OCI-M1 (cell line): ENCODE measurements at places on chromosomes 3 and 15.
A peak's percentile ranks its signal among the peaks of the same experiment; 100 is the strongest.

DNA sequence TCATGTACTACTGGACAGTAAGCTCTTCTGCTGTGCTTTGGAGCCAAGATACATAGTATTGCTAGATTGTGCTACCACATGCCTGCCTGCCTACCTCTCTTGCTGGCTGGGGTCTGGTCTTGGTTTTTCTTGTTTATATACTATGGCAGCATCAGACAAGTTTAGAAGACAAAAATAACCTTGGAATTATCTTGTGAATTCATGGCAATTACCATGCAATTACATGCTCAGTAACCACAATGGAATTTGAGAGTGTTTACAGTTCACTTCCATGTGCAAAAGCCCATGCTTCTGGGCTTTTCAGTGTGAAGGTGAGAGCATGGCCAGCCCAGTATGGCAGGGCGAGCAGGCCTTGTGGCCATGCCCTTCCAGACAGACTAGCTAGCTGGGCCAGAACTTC is 48.0 kb upstream of the C15orf61 start:
- DNase-seq: no peak

GRCh38 chr3:10373686-10374261 is 52.9 kb upstream of the SEC13 start:
- peak; percentile 17 for DNase-seq

DNA sequence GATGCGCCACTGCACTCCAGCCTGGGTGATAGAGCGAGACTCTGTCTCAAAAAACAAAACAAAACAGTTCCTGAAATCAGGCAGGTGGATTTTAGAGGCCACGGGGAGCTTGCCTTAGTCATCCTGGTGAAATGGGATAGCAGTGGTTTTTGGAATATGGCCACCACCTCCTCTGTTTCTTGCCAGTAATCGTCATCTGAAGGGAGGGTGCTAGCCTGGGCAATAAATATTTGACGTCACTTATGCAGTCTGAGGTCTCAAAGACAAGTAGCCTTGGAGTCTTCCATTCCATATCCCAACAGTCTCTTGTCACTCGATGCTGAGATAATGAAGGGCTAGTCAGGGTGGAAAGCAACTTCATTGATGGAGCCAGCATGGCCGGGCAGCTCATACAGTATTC is 55.2 kb downstream of the KCNAB1 start:
- DNase-seq: no peak

DNA sequence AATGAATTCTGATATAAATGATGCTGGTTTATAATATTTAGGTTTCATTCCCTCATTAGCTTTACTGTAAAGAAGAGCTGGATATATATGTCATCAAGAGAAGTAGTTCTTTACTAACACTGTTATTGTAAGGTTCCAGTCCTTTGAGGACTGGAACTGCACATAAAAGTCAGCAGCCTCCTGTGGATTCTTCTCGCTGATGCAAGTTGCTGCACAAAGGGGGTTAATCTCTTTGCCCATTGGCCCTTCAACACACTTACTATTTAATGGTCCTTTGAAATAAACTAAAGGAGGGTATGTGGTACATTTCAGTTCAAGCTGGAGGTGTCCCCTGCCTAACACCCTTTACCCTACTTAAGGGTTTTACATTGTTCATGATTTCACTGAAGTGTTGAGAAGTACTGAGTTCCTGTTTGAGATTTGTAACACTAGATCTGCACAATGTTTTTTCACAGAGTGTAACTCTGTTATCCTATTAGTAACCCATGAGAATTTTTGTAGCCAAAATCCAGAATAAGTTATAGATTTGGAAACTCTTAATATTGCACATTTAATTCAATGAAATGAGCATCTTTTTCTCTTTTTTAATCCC is 43.9 kb downstream of the NR2C2 start:
- DNase-seq: no peak

DNA sequence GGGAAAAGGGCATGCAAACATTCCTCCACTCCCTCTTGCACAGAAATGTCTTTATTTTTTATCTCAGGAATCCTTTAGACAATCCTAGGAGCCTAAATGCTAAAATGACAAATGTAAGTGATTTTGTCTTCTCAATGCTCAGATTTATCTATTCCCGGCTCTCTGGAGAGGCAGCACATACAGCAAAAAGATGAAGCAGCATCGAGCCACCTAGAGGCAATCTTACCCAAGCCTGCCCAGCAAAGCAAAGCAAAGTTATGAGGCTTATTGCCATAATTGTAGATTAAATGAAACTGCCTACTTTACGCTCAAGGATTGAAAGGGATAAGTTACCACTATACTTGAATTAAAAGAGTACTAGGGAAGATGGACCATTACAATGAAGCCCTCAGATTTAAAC is 750.4 kb upstream of the NR2F2 start:
- peak; percentile 4 for DNase-seq

GRCh38 chr3:175082631-175083030 is 223.5 kb downstream of the NAALADL2 start:
- DNase-seq: no peak

- peak; percentile 68 for DNase-seq
Observed at GRCh38 chr3:16395212-16395611, 118.3 kb downstream of the RFTN1 start.

GRCh38 chr3:127970966-127971592 is 56.0 kb downstream of the KBTBD12 start:
- peak; percentile 78 for DNase-seq

GRCh38 chr15:78565951-78566774 is 843 bp downstream of the CHRNA5 start:
- no peak for DNase-seq

- DNase-seq: peak; percentile 11
Observed at GRCh38 chr3:177287231-177287630, 89.9 kb upstream of the TBL1XR1 start.

GRCh38 chr3:69255928-69256327 is 130.0 kb downstream of the FRMD4B start:
- no peak for DNase-seq

DNA sequence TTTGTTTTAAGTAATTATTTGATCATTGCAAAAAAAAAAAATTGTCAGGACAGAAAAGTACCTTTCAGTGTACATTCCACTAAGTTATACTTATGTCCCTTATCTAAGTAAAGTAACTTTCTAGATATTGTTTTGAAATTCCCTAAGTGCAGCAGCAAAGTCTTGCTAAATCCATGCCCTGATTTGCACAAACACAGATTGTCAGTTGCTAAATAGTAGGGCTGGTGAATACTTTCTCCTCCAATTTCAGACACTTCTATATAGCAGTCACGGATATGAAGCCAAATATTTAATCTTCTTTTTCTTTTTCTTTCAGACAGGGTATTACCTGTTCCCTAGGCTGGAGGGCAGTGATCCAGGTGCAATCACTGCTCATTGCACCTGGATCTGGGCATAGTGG is 12.9 kb downstream of the LRRC2 start:
- no peak for DNase-seq

- DNase-seq: no peak
Observed at GRCh38 chr15:93467337-93467736, 378.3 kb upstream of the RGMA start.

GRCh38 chr3:166060789-166061479 is 223.7 kb upstream of the BCHE start:
- peak; percentile 2 for DNase-seq

- DNase-seq: no peak
Observed at GRCh38 chr3:110470310-110470709, 601.3 kb upstream of the NECTIN3 start.

DNA sequence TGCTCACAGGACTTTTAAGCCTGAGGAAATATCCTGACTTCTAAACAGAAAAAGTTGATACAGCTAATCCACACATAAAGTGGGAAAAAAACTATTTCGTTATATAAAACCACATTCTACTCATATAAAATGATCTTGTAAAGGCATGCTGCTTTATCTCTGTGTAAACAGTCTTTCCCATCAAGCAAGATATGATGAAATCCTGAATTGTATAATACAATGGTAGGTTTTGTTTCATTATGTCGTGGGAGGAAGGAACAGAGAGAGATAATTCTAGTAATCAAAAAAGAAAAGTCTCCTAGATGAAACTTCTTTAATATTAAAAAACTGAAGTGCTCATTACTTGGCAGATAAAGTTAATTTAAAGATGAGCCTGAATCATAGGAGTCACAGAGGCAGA is 92.6 kb upstream of the SNTN start:
- peak; percentile 17 for DNase-seq

- DNase-seq: no peak
Observed at GRCh38 chr3:157059181-157059580, 100.8 kb downstream of the CCNL1 start.

GRCh38 chr3:14486460-14486859 is 53.7 kb downstream of the GRIP2 start:
- DNase-seq: no peak
